ENCODE measurements at places on chromosomes 12 and 14.

- DNase-seq: no peak
These were observed 14.8 kb downstream of the GUCY2C start for GRCh38 chr12:14681625-14682024.

- DNase-seq: no peak
These were observed 17.2 kb downstream of the ADGRD1 start for GRCh38 chr12:130970908-130971233.

DNA sequence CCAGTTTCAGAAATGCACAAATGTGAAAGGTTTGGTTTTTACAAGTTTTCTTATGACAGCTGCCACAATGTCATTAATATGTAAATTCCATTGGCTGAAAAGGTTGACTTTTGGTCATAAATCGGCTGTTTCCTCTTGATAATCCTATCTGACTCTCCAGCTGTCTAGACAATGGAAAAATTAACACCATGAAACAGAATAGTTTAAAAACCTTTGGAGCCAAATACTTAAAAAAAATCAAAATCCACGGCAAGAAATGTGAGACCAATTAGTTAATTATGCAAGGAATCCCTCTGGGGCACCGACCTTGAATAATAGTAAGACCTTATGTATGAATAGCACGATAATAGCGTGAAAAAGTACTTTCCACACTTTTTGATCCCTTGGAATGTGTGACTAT, 138.0 kb downstream of the ZNF664 start:
- no peak for DNase-seq

DNA sequence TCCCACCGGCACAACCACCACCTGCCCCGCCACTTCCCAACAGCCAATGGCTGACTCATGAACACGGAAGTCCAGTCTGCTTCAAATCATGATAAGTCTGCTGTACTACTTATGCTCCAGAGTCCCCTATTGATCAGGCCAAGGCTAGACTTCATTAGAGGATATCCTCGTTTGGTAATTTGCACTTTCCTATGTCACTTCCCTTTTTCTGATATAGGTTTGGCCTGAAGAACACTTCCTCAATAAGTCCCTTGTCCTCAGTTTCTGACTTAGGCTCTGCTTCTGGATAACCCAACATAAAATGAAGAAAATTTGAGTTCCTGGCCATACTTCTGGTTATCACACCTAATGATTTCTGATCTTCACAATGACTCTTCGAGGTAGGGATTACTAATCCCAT, 45.3 kb downstream of the IFNG-AS1 start:
- DNase-seq: no peak

DNA sequence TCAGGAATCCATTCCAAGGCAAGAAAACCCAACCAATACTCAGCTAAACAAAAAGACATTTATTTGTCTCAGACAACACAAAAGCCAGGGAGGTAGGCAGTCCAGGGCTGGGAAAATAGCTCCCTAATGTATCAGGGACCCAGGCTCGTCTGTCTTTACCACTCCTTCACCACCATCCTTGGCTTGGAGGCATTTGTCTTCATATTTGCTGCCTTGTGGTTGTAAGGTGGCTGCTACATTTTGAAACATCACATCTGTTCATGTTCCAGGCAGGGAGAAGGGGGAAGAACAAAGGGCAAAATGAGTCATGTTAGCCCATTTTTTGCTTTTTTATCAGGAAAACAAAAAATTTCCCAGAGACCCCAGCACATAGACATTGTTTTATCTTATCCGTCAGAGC, 44.8 kb upstream of the PCED1B start:
- no peak for DNase-seq

- DNase-seq: no peak
These were observed 8.0 kb upstream of the LGMN start for GRCh38 chr14:92756446-92756845.

DNA sequence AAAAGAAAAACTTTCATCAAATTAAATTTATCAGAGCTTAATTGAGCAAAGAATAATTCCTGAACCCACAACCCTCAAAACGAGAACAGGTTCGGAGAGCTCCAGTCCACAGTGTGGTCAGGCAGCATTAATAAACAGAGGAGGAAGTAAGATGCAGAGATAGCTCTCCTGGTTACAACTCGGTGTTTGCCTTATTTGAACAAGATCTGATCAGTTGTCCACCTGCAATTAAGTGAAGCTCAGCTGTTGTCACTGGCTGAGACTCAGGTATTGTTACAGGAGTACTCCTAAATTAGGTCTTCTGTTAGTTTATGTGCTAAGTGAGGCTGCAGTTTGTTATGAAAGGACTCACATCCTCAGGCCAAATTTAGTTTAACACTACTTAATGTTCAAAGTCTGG, 451.4 kb upstream of the PDE3A start:
- DNase-seq: no peak

DNA sequence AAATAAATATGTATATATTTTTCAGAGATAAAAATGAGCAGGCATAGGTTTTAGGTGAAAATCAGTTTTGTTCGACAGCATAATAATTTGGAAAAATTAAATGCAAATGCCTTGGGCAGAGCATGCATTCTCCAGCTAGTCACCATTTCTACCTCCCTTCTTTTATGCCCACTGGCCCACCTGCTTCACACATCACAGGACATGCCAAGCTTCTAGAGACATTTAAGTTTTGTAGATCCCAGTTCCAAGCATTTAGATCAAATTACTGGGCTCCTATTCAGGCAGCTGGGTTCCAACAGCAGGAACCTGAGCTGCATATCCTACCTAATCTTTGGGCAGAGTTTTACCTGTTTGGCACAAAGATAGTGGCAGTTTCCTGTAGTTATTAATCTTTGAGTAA, 67.6 kb upstream of the SLC38A4 start:
- DNase-seq: no peak

DNA sequence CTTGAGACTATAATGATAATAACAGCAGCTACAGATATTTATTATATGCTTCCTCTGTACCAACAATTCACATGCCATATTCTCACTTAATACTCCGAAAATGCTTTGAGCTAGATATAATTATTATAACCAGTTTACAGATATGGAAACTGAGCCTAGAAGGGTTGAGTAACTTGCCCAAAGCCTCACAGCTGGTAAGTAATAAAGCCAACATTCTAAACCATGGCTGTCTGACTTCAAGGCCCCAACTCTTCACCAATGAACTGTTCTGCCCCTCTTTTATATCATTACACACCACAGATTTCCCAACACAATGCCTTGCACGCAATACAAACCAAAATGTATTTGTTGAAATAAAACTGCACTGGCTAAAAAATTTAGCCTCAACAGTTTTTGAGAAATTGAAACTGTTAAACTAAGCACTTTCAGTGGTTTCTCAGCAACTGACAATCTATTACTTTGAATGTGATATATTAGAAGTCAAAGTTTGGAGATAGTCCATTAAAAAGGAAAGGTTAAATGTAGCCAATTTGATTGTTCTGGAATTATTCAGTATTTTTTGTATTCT, 222.5 kb upstream of the ARHGAP5 start:
- DNase-seq: no peak

DNA sequence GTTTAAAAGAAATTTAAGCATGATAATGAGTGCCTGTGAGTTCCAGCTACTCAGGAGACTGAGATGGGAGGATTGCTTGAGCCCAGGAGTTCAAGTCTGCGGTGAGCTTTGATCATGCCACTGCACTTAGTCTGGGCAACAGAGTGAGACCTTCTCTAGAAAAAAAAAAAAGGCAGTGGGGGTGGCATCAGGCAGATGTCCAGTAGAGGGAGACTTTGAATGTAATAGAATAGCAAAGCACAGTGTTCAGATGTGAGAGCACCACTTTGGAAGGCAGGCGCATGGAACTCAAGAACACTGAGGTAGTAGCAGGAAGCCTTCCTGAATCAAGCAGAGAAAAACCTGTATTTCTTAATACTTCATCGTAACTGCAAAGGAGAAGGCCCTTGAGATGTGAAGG, 394.5 kb upstream of the GARIN6 start:
- no peak for DNase-seq

GRCh38 chr12:27201169-27201568, 42.9 kb upstream of the STK38L start:
- DNase-seq: no peak

DNA sequence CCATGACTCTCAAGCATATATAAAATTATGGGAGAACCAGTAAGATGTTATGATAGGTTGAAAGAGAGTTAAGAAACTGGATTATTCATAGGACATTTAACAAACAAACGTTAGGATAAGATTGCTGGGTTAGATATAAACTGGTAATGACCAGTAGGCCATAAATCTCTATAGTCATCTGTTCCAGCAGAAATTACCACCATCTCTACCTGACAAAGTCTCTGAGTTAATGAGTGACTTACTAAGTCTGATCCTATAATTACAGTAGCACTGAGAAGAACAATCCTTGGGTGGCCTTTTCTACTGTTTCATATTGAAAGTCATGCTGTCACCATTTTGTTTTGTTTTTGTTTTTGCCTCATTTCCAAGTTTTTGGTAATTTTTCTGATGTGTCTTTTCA, 136.9 kb upstream of the CNOT2 start:
- DNase-seq: no peak

- DNase-seq: no peak
These were observed 74.5 kb downstream of the VWF start for GRCh38 chr12:6049992-6050391.

DNA sequence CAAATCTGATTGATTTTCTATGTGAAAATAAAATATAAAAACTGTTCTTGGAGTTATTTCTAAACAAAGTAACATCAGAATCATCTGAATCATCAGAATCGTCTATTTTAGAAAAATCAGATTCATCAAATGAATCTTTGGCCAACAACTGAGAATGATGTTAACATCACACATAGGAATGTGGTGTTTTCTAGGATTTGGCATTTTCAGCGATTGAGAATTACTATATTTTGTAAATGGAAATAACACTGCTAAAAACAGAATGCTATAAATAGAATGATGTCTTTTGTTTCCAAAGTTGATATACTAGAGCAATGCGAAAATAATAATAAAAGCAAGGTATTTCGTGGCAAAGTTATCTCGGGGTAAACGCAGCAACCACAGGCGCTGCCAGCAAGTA, 73.9 kb upstream of the EVL start:
- no peak for DNase-seq

DNA sequence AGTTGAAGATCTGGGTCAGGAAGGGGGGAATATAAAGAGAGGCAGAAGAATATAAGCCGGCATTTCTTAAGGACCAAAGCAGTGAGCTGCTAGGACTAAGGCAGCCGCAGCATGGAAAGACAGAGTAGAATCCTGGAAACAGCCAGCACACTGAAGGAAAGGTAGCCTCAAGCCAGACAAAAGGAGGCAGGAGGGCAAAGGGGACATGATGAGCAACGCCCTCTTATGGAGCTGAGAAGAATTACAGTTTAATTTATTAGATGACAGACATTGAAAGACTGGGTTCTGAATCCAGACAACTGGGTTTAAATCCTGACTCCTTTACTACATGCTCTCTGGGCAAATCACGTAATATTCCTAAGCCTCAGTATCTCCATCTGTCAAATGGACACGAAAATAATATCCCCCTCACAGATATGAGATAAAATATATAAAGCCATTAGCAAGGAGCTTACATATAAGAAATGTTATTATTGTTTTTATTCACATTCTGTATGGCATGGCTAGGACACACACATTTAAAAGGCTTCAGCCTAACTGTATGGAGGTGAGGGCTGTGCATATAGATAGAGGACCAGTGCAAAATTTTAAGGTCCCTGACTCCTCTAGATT, 8.1 kb upstream of the PCED1B start:
- DNase-seq: peak; percentile 55

GRCh38 chr12:94817695-94818075, 167.3 kb upstream of the TMCC3 start:
- no peak for DNase-seq

DNA sequence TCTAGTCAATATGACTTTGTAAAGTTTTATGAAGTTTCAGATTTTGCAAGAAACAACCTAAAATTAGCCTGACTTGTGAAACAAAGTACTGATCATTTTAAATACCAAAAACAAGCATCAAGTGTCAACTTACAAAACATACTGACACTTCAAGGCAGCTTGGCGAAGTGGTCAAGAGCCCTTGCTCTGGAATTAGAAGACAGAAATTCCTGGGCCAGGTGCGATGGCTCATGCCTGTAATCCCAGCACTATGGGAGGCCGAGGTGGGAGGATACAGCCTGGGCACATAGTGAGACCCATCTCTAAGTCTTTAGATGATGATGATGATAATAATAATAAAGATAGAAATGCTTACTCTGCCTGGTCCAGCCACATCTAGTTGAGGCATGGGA, 45.4 kb upstream of the NR2C1 start:
- DNase-seq: no peak

DNA sequence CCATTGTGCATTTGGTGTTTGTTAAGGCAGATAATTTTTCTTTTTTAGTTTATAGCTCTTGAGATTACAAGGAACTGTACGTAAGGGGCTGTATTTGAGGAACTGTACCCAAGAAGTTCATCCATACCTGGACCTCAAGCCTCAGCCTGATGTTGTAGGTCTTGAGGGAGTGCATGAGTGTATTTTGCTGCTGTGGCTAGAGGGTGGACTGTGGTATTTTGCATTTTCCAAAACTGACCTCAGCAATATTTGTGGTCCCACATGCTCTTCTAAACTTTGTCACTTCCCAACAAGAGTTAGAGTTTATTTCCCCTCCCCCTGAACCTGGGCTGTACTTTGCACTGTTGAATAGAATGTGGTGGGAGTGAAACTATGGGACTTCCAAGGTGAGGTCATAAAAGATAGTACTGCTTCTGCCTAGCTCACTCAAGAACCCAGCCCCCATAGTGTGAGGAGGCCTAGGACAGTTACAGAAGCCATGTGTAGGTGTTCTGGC, 42.2 kb upstream of the FBXO33 start:
- no peak for DNase-seq

DNA sequence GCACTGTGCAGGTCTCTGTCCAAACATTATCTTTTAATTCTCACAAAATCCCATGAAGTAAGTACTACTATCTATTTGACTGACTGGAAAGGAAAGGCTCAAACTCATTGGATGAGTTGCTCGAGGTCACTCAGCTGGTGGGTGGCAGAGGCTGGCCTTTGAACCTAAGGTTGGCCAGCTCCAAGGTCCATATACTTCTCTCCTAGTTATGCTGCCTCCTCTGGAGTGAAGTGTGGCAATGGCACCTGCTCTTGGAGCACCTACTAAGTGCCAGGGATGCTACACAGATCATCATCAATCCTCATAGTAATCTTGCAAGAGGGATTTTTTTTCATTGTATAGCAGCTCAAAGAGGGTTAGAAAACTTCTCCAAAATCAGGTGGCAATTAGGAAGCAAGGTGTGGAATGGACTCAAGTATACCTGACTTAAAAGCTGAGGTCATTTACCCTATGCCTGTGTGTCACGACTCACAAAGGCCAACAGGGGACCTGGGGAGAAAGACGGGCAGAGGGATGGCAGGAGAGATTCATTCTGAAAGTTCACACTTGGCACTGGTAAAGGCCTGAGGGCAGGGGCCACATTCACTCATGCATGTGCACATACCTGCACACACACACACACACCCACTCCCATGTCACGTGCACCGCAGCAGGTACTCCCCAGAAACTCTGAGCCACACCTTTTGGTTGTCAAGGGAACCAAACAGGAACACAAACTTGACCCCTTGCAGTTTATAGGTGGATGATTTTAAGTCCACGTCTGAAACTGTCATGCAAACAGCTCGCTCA, 146.4 kb downstream of the FOXN3 start:
- DNase-seq: no peak

Data from LoVo (cell line).